ENCODE measurements at places on chromosomes 2 and 18.

GRCh38 chr2:25362434-25363145 lies 20.9 kb upstream of the DNMT3A start:
- DNase-seq = no peak

- DNase-seq = no peak
Observed at GRCh38 chr2:161412346-161412745, 3.8 kb upstream of the TBR1 start.

GRCh38 chr2:157726946-157727345 lies 98.3 kb upstream of the ACVR1C start:
- no peak for DNase-seq

DNA sequence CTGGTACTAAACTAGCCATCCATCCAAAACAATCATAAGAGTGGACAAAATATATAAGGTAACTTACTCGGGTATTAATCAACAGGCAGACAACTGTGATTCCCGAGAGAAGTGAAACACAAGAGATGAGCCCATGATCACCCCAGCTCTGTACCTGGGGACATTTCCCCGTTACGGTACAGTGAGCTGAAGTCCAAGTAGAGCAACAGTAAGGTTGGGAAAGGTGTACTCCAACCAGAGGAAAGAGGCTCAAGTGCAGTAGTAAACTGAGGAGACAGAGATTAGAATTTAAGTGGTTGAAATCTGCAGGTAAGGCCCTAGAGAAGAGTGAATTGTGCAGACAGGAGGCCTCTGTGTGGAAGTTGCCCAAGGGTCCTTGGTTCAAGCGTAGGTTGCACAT lies 30.5 kb upstream of the CHAC2 start:
- DNase-seq = no peak

DNA sequence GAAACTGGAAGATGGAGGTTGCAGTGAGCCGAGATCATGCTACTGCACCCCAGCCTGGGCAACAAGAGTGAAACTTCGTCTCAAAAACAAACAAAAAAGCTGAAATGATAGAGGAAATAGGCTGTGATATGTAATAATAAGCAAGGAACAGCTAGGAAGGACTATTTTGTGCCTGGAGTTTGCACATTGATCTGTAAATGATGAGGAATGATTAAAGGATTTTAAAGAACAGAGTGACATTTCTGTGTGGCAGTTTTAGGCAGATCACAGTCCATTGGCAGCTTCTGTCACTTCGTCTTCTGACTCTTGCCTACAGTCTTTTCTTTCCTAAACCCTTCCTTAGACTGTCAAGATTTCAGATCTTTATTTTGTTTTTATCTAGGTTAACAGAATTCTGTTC lies 19.4 kb downstream of the EPB41L5 start:
- no peak for DNase-seq

DNA sequence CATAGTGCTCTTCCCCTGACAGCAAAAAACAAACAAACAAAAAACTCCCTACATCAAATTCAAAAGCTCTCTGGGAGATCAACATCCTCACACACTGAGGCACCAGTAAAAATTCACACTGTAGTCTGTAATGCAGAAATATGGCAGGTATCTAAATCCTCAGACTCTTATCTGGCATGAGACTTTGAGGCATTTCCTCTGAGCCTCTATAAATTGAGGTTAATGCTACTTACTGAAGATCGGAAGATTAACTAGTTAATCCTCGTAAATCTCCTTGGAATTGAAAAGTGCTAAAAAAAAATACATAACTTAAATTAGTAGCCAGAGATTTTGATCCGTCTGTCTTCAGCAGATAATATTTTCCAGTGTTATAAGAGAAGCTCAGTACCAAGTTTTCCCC lies 65.0 kb downstream of the AP1S3 start:
- DNase-seq = no peak

DNA sequence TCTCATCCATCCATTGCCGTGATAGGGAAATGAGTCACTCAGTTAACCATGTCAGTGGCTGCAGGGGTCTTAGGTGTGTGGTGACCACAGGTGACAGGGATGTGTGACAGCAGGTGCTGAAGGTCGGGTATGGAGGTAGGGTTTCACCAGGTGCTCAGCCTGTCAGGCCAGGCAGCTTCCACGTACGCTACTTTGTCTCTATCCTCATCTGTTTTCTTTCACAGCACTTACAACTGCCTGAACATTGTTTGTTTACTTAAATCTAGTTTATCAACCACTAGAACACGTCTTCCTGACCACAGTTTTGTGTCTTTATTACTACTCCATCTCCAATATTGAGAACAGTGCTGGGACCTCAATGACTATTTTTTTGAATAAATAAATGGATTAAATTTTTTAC lies 11.4 kb upstream of the UXS1 start:
- no peak for DNase-seq
